Body of pancreas (tissue), 4 donors: ENCODE measurements at places on chromosomes 7 and 10.
A peak's percentile ranks its signal among the peaks of the same experiment; 100 is the strongest.

- no peak for DNase-seq
Observed at GRCh38 chr10:71126432-71126831, 85.9 kb upstream of the UNC5B start.

DNA sequence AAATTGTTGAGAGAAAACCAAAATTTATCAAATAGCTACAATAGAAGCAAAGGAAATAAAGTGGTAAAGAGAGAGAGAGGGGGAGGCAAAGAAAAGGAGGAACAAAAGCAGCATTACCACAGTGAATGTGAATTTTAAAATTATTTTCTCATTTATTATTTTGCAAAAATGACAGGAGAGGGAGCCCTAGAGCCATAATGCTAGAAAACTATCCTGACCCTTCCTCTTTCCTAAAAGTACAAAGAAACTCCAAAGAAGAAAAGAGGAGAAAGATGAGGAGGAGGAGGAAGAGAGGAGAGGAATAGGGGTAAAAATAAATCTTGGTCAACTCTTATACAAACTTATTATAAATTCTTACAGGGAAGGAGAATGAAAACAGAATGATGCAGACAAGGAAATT is 921.5 kb downstream of the NRG3 start:
- DNase-seq, result no peak

- no peak for DNase-seq
Observed at GRCh38 chr10:89591111-89591795, 53.8 kb downstream of the PANK1 start.

DNA sequence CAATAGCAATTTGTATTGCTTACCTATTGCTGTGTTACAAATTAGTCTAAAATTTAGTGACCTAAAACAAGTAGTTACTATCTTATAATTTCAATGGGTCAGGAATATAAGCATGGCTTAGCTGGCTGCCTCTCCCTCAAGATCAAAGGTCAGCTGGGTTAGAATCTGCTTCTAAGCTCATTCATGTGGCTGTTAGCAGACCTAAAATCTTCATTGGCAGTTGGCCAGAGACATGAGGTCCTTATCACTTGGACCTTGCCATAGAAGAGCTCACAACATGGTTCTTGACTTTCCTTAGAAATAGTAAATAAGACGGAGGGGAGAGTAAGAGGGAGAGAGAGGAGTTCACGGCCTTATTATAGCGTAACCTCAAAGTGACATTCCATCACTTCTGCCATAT is 468.0 kb downstream of the HTR7 start:
- DNase-seq, result no peak

DNA sequence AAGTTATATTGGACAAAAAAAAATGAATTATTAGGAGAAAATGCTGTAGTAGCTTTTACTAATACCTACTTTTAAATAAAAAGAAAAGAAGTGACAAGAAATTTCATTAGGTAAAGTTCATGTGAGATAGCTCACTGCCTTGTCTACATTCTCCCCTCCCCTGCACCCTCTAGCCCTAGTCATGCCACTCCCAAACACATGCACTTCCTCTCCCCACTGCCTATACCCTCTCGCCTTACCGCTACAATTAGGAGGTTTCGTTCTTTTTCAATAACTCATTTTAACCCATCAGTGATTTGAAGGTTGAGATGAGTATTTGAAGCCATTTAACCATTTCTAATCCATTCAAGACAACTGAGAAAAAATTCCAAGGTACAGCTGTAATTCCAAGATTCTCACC is 75.3 kb downstream of the HIBADH start:
- DNase-seq, result no peak

DNA sequence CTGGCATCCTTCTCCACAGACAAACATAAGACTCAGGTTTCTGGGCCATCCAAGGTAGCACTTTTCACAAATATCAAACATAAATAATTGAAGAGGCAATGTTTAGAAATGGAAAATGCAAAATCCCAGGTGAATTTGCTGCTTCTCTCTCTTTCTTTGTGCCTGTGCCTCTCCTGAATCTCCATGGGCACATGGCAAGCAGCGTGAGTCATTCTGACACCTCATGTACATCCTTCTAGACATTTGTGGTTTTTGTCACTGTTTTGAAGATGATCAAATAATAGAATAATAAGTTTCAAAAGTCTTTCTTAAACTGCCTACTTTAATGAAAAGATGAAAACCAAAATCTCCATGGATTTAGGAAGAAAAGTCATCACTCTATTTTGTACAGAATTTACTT is 60.3 kb upstream of the RAB11FIP2 start:
- no peak for DNase-seq

GRCh38 chr10:125155101-125155500 is 5.3 kb downstream of the CTBP2 start:
- DNase-seq, result no peak

DNA sequence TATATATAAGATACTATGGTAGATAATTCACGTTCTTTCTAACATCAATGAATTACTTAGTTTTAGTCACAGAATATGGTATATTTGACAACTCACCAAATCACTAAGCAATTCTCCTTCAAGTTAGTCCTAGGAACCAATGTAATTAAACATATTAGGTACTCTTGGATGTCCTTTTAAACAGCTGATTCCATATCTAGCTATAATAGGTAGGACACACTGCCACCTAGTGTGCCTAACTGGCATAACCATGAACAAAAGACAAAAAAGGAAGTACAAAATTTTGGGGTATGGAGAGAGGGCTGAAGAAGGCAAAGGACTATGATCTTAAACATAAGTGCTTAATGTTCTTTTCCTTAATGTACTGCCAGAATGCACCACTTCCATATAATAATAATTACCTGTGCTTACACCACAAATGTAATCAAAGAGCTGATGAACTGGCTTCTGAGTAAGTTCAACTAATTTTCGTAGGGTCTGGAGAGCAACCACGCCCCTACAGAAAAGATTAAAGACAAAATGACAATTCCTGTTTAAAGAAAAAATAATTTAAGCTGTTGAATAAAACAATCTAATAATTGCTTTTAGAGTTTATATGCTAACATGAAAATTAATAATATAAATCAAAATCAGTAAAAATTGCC is 28.7 kb downstream of the PNPLA8 start:
- DNase-seq, result peak; percentile 64

DNA sequence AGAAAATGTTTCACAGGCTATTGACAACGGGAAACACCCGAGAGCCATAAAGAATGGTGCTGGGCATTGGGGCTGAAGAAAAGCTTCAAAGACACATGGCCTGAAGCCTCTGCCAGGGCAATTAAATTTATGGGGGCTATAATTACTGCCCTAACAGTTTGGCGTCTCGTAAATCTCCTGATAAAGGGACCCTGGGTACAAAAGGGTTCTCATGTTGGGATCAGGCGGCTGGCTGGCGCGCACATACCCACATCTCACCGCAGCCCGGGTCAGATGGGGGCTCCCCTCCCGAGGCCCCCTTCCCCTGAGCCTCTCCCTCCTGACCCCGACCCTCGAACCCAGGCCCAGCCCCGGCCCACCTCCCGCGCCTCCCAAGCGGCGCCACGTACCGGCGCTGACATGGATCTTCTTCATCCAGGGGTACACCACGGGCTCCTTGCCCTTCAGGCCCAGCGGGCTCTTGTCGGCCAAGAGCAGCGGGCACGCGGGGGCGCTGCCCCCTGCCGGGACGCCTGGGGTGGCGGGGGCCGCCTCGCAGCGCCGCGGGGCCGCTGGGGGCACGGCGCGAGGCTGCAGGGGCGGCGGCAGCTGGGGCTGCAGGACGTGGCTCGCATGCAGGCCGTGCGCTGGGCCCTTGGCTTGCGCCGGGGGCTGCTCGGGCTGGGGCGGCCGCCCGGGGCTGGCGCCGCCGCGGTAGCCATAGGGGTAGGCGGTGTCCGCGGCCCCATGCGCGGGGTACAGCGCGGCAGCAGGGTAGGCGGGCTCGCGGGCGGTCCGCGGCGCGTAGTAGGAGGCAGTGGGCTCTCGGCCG is 623 bp downstream of the HOXA4 start:
- no peak for DNase-seq

DNA sequence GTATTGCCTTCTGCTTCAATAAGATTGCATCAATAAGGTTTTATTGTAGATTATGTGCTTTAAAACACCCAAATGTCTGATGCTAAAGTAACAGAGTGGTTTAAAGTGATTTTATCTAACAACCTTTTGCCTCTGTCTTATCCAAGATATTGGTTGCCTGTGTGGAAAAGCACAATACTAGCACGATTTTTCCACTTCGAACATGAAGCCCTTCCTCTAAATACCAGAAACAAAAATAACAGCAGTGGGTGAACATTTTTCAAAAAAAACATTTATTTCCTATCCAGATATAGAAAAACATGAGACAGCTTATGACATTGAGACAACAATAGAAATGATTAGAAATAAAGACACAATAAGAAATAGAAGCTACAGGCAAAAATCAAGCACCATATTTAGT is 59.5 kb upstream of the MDFIC start:
- no peak for DNase-seq

DNA sequence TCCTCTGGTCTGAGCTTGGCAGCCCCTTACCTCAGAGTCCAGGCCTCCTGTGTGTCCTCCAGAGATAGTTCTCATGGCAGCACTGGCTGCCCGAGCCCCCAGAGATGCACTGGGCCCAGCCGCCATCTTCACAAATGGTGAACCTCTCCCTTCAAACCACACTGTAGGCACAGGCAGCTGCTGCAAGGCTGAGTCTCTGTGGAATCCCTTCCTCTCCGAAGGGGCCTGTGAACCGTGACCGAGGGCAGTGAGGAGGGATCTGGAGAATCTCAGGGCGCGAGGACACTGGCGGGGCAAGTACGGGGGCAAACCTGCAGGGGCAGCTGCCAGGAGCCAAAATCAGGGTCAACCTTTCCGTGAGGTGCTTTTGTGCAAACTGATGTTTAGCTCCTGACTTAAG is 69.5 kb upstream of the CFAP46 start:
- DNase-seq, result no peak

DNA sequence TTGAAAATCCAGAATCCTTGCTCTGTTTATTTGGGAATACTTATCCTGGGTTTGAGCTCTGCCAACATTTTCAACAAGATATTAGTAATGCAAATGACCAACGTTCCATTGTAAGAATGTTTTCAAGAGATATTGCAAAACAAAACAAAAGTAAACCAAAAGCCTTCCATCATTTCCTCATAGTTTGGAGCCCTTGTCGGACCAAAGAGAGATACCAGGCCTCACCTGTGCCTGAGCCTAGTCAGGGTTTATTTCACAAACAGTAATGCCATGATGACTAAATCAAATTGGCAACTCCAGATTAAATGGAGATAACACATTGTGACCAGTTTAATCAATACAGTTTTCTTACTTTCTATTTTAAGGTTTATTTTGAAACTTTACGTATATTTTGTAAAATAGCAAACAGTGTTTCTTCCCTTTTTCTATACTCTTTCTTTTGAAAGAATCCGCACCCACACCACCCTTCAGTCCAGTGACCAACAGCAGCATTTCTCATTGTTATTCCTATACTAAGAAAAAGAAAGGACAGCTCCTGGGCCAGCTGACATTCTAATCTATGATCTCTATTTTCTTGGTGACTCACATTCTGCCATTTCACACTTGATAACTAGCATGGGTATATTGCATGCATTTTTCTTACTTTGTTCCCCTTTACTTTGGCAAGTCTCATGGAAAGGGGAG is 168.5 kb upstream of the MEOX2 start:
- no peak for DNase-seq

DNA sequence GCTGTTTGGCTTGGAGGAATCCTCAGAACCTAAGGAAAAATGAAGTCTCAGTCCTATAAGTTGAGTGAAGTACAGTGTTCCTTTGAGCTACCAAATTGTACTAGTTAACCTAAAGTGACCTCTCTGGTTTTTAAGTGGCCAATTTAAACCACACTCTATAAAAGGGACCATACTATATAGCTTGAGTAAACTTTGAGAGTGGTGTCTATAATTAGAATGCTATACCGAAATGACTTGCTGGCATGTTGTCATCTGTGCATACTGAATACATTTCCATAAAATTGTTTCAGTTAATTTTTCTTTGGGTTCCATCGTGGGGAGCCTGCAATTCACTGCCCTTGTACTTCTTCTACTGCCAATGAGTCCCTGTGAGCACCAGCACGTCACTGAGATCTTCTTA is 151.1 kb downstream of the DKK1 start:
- no peak for DNase-seq

- DNase-seq, result no peak
Observed at GRCh38 chr10:62710182-62710581, 94.3 kb upstream of the ADO start.

GRCh38 chr10:124428207-124428777 is 9.6 kb upstream of the OAT start:
- no peak for DNase-seq

DNA sequence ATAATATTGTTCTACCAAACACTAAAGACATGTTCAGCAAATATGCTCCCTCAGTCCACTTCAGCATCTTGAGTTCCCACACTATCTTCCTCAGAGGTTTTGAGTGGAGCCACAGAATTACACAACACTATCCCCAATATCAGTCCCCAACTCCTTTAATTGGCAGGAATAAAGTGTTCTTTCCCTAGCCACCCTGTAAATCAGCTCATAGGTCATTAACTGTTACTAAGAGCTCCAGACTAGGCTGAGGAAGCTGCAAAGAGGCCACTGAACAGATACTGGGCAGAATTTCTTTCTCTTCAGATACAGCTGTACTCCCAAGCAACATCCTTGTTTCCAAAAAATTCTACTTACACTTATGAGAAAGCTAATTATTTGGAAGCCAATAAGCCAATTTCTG is 11.6 kb upstream of the KAT6B start:
- no peak for DNase-seq

GRCh38 chr10:112985690-112986543 is 35.9 kb downstream of the TCF7L2 start:
- peak; percentile 16 for DNase-seq

DNA sequence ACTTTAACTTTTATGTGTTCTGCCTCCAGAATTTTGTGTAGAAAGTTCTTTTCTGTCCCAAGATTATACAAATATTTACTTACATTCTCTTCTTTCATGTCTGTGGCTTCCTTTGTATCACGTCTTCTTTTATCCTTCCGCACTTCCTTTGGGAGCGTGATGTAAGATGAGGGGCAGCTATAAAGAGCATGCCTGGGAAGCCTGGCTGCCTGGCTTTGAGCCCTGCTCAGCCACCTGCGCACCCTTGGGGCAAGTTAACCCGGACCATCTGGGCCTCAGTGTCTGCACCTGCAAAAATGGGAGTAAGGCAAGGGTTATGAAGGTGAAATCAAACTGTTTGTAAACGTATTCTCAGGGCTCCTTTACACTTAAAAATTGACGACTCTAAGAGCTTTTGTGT is 25.2 kb downstream of the PALD1 start:
- no peak for DNase-seq
